Fibroblast of pulmonary artery (primary cell): ENCODE measurements at places on chromosomes 4 and X.

DNA sequence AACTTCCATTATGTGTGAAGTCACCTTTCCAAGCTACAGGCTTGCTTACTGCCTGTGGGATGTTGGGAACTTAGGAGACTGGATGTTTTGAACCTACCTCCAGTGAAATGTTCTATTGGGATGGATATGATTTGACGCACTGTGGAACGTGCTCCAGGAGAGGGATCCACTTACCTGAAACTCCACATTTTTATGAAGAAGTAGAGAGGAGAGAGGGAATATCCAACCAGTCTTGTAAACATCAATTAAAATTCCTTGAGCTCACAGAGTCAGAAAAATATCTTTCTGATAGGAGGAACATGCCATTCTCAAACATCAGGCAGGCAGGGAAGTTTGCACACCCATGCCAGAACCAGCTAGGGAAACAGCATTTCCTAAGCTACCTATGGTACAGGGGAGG, 91.1 kb upstream of the MAOA start:
- DNase-seq: peak; percentile 14

DNA sequence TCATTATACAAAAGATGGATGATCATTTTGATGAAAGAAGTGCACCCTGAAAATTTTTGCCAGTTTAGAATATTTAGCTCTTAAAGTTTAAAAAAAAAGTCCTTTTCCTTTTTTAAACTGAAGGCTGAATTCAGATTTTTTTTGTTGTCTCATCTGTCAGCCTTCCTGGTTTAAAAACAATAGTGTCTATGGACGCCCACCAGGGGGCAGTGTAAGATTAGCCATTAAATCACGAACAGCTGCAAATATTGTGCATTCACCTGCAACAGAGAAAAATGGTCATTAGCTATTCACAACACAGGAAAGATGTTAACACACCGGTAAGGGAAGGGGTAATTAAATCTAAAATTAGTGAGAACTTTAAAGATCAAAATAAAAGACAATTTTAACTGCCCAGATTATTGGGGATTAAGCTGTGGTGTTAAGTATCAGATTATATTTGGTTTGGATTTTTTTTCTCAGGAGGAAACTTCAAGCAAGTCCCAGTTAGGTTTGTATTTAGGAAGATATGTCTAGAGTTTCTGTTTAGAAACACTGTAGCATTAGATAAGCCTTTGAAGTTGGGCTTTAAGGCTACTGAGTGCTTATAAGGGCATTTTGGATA, 4.4 kb upstream of the CXorf38 start:
- DNase-seq: peak; percentile 72

GRCh38 chr4:128951316-128951715, 141.8 kb downstream of the JADE1 start:
- no peak for DNase-seq

GRCh38 chr4:61985426-61985825, 785.3 kb downstream of the ADGRL3 start:
- no peak for DNase-seq

DNA sequence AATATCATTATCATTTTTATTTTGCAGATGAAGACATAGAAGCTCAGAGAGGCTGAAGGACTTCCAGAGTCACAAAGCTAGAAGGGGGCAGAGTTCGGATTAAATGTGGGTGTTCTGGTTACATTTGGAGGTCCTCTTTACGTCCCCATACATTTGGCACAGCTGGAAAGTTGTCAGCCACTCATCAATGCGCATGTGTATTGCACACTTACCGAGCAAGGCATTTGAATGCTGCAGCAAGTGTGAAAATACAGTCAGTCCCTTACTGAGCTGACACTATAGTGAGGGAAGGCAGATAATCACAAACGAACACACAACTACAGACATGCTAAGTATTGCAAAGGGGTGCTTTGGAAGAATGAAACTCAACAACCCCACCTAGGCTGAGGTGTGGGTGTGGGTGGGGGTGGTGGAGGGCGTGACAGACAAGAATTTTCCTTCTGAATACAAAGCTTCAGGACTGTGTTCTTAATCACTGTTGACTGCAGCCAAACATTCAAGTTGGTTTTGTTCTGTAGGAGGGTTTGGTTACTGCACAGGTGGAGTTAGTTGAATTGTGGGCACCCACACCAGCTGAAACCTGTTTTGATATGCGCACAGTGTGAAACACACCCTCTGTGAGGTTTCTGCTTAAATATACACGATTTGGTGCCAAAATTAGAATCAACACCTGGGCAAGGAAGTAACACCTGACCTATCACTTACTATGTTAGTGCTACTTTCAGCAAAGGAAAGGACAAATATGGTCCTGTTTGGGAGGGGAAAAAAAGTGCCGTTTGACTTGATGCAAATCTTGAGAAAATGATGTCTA, 72.4 kb downstream of the COQ2 start:
- no peak for DNase-seq

- DNase-seq: peak; percentile 49
These were observed 13.3 kb downstream of the HNRNPD start for GRCh38 chr4:82360298-82361177.

DNA sequence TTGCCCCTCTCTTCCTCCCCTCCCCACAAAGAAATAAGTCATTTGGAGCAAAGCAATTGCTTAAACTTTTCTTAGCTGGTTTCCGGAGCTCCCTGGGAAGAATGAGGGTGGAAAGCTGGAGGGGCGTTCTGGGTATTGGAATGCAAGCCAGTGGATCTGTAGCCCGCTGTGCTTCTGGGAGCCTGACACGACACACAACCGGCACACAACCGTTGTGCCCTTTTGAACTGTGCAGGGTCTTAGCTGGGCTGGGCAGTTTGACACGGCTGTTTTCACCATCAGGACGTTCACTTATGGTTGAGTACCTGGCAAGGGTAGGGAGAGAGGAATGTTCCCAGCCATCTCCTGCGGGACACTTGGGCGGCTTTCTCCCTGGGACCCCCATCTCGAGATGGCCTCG, 38.3 kb downstream of the SHROOM2 start:
- no peak for DNase-seq

GRCh38 chr4:118957722-118958445, 69.2 kb downstream of the SYNPO2 start:
- DNase-seq: peak; percentile 19

DNA sequence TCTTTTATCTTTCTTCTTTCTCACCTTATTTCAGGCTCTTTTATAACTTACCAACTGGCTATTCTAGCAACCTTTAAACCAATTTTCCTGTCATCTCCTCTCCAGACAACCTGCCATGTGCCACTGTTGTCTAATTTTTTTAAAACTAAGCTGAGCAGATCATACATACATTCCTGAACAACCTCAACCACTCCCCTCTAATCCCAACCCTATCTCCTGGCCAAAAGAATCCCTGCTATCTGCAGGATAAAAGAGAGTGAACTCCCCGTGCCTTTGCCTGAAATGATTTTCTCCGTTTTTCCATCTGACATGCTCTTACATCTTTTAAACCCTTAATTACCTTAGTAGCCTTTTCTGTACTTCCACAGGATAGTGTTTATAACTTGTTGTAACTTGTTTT, 35.5 kb downstream of the DCUN1D4 start:
- no peak for DNase-seq

DNA sequence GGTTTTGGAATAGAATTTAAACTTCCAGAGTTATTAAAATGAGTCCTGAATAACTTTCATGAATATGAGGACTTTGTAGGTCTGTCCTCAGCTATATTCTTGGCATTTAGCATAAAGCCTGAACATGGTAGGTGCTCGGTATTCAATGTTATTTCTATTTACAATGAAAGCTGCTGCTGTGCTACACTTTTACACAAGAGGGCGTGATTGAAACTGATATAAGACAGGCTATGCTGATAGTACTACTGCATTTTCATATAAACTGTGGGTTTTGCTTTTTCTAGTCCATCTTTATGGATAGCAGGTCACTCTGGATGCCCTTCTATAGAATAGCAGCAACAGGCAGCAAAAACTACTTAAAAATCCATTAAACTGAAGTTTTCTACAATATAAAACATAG, 12.3 kb upstream of the GNPDA2 start:
- DNase-seq: no peak

GRCh38 chr4:91621446-91621845, 682.3 kb upstream of the GRID2 start:
- DNase-seq: no peak

DNA sequence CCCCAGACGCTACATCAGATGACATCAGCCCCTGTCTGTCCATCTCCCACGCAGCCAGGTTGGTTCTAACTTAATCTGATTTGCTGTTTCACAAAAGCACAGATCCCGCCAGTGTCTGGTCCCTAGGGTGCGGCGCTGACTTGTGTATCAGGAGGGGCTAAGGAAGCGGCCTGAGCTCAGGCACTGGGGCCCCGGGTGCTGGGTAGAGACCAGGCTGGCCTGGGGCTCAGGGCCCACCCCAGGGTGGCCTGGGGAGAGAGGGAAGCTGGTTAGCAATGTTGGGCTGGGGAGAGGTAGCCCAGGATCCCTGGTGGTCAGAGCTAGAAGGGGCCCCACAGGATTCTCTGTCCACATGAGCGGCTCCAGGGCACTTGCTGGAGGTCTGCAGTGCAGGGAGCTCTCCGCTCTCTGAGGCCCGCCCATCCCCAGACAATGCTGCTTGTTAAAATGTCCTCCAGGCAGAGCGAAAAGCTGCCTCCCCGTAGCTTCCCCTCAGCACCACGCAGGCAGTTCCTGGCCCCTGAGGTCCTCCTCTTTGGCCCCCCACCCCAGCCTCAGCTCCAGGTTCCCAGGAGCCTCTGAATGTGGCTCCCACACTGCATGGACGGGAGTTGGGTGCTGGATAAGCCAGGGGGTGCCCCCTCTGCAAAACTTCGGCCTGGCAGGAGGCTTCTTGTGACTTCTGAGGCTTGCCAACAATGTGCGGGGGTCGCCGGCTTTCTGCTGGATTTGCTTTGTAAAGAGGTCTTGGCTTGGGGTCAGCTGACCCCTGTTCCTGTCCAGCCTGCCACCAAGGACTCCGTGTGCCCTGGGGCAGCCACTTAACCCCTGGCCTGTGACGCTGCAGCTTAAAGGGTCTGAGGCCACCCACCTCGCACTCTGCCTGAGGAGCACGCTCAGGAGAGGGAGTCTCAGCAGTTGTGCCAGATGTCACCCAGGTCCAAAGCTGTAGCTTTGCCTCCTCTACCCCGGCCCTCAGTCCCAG, 112.9 kb downstream of the CPZ start:
- no peak for DNase-seq

DNA sequence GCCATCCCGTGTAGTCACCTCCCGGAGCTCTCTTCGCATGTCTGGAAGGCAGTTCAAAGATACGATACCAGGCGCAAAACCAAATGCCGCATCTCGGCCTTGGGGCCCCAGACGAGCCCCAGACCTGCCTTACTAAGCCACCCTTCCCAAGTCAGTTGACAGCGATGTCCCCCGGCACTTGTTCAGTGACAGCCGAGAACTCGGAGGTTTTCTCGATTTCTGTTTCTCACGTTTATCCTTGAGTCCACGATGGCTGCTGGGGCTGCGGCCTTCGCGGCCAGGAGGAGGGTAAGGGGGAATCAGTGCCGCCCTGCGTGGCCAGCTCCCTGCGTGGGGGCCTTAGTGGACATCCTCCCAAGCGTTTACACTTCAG, 7.3 kb downstream of the MAEA start:
- DNase-seq: no peak

- DNase-seq: peak; percentile 4
These were observed 318.1 kb upstream of the CASK start for GRCh38 chrX:42241421-42241820.

DNA sequence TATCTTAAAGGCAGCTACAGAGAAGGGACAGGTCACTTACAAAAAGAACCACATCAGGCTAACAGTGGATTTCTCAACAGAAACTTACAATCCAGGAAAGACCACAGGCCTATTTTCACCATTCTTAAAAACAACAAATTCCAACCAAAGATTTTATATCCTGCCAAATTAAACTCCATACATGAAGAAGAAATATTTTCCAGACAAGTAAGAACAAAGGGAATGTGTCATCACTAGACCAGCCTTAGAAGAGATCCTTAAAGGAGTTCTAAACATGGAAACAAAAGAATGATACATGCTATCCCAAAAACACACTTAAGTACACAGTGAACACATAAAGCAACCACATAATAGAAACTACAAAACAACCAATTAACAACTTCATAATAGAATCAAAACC, 105.6 kb downstream of the ANXA10 start:
- DNase-seq: peak; percentile 34

GRCh38 chrX:101551380-101551767, 1.0 kb downstream of the ARMCX1 start:
- DNase-seq: no peak

- no peak for DNase-seq
These were observed 118.5 kb upstream of the NWD2 start for GRCh38 chr4:37126051-37126450.

DNA sequence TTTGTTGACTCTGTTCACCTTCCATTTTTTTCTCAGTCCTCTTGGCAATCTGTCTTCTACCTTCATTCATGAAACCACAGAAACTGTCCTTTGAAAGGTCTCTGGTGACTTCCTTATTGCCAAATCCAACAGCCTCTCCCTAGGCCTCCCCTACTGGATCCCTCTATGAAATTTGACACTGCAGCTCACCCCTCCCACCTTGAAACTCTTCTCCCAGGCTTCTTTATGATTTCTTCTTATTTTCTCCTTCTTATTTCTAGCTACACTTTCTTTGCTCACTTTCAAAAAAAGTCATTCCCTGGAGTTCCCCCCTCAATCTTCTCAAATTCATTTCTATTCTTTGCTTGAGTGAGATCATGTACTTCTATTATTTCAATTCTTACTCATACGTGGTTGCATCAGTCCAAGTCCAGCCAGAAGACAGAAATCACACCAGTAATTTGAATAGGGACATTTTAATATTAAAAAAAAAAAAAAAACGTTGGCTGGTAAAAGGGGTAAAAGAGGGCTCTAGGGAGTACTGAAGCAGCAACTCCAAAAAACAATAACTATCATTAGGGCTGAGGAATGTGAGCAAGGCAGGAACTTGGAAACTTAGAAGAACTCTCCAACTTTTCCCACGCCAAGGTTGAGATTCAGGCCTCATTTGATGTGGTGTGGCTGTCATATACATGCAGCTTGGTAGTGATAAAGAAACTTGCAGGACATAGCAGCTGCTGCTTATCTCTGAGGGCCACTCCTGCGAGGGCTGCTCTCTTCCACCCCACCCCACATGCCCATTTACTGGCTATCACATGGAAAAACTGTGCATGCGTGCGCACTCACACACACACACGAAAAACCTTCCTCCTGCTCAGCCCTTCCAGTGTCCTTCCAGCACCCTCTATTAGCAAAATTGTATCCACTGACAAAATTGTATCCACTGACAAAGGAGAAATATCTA, 169.8 kb upstream of the GALNT7 start:
- DNase-seq: peak; percentile 92

- no peak for DNase-seq
These were observed 58.0 kb downstream of the FAM53A start for GRCh38 chr4:1626151-1626550.

DNA sequence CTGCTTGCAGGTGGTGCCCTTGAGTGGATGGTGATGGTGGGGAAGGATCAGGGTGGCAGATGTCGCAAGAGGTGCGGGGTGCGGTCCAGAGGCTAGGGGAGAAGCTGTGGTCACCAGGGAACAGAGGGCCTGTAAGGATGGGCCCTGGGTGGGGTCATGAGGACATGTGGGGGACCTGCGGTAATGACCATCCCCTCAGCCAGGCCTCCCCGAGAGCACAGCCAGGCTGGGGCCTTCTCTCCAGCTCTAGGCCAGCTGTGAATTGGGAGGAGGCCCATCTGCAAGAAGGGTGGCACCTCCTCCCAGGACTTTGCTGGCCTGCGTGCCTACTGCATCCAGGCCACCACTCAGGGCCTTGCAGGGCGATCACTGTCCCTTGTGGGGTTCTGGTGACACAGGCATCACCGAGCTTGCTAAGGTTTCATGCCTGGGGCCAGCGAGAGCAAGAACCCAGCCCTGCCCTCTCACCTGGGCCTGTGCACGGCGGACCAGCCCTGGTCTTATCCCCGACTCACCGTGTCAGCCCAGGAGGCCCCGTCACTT, 34.1 kb upstream of the MXD4 start:
- DNase-seq: no peak
